Activated CD8-positive, alpha-beta memory T cell treated with anti-CD3 and anti-CD28 coated beads, Interleukin-2, amount 10 ng/mL, durations not matched to agents 7 days and 5 days (primary cell): ENCODE measurements at places on chromosomes 7 and 10. TPM values are rescaled to one million over a fixed set of nuclear protein-coding genes. Genes with fewer than 3 reads are reported as not detected.

The ZNF736 gene
- total RNA-seq, result 28.7 TPM

The GPR15LG gene
- total RNA-seq, result not detected

The HEPACAM2 gene
- total RNA-seq, result not detected

The ADIRF gene
- not detected for total RNA-seq

The HIP1 gene
- 7.6 TPM for total RNA-seq

The SLC18A2 gene
- total RNA-seq, result not detected

The ATOH7 gene
- not detected for total RNA-seq

The C10orf143 gene
- total RNA-seq, result 4.3 TPM

The PSD gene
- 2.8 TPM for total RNA-seq

The ADAMTS14 gene
- total RNA-seq, result 0.19 TPM

The CYP2C18 gene
- total RNA-seq, result not detected

The TMEM213 gene
- total RNA-seq, result 0.06 TPM

The IRF5 gene
- 17.7 TPM for total RNA-seq

The C10orf120 gene
- not detected for total RNA-seq

The PDE6C gene
- total RNA-seq, result not detected

The WBP1L gene
- 24.6 TPM for total RNA-seq

The PIK3CG gene
- 50.5 TPM for total RNA-seq

The TLL2 gene
- not detected for total RNA-seq

The UBTD1 gene
- total RNA-seq, result 1.3 TPM

The SORCS3 gene
- total RNA-seq, result not detected

The MYL7 gene
- total RNA-seq, result not detected

The MMD2 gene
- total RNA-seq, result not detected

The UTF1 gene
- total RNA-seq, result not detected

The CYREN gene
- total RNA-seq, result 33.2 TPM

The LRRC4 gene
- not detected for total RNA-seq

The EPHB6 gene
- total RNA-seq, result 7.5 TPM

The KNDC1 gene
- 0.32 TPM for total RNA-seq

The BPGM gene
- 19.7 TPM for total RNA-seq

The NPSR1 gene
- total RNA-seq, result not detected

The PSTK gene
- total RNA-seq, result 2.8 TPM

The LIMK1 gene
- total RNA-seq, result 49.5 TPM

The AKR1C8 gene
- 0.14 TPM for total RNA-seq

The ODAD2 gene
- total RNA-seq, result not detected

The CFAP43 gene
- total RNA-seq, result not detected

The JCAD gene
- 0.16 TPM for total RNA-seq

The ANXA11 gene
- total RNA-seq, result 251 TPM
